ENCODE measurements at places on chromosomes 5 and 9. TPM values are rescaled to one million over a fixed set of nuclear protein-coding genes. Genes with fewer than 3 reads are reported as not detected.

Gene SNX24
- 16.0 TPM for total RNA-seq

Gene MYO10
- 5.0 TPM for total RNA-seq

Gene ADCY2
- 0.30 TPM for total RNA-seq

Gene NR3C1
- total RNA-seq: 44.9 TPM

Gene PLPP1
- 72.6 TPM for total RNA-seq

Gene SLC6A19
- total RNA-seq: not detected

Gene GPBP1
- total RNA-seq: 47.4 TPM

Gene SPRY4
- total RNA-seq: 10.2 TPM

Gene LECT2
- total RNA-seq: not detected

Gene PCDH12
- total RNA-seq: 7.6 TPM

GRCh38 chr9:87862536-87863268 lies 20.0 kb upstream of the SPATA31E1 start:
- DNase-seq: no peak

DNA sequence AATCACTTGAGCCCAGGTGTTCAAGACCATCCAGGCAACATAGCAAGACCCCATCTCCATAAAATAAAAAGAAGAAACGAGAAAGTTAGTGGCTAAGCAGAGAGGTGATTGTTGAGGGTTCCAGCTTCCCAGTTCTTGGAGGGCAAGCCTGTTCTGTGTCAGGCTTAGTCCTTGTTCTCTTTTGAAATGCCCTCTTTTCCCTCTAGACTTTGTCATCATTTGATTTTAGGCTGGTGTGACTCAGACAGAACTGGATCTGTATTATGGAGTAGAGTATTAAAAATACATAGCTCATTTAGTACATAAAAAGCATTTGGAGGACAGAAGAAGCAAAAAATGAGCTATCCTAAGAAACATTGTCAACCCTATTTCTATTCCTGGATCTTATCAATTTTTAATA lies 159.4 kb downstream of the CD180 start:
- DNase-seq: no peak

DNA sequence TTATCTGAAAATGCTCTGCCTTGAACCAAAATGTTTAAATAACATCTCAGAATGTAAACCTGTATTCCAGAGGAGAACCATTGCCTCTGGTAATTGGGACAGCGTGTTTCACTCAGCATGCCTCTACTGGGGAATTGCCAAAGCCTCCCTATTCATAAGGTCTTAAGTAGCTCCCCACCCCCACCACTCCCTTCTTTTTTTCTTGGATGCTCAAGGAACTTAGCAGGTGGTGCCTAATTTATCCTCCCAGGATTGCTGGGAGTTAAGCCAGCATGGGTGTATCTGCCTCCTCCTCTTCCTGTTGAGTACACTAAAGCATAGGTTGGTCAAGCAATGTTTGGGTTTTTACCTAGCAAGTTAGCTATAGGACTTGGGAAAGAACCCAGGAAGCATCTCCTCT lies 220.2 kb downstream of the DMAC1 start:
- DNase-seq: no peak

- no peak for DNase-seq
Observed at GRCh38 chr9:136275655-136276429, 28.1 kb downstream of the CCDC187 start.

- peak; percentile 11 for DNase-seq
Observed at GRCh38 chr5:1401536-1402138, 43.6 kb downstream of the SLC6A3 start.

DNA sequence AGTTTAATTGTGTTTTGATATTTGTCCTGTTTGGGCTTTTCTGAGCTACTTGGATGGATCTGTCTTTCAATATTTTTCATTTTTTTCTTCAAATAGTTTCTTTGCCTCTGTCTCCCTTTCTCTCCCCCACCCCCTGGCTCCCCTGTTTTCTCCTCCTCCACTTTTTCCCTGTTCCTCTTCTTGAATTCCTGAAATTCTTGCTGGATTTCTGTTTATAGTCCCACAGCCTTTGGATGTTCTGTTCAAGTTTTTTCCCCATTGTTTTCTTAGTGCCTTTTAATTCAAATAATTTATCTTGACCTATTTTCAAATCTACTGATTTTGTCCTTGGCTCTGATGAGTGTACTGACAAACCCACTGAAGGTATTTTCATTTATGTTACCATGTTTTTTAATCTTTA lies 113.0 kb downstream of the VPS13A start:
- DNase-seq: no peak

GRCh38 chr9:69334317-69334716 lies 9.3 kb downstream of the ENTREP1 start:
- DNase-seq: no peak

- no peak for DNase-seq
Observed at GRCh38 chr5:142368529-142368928, 43.7 kb upstream of the SPRY4 start.

GRCh38 chr9:14769230-14769571 lies 46.7 kb upstream of the CER1 start:
- DNase-seq: no peak

GRCh38 chr5:80239680-80240367 lies 16.0 kb downstream of the SERINC5 start:
- DNase-seq: no peak

DNA sequence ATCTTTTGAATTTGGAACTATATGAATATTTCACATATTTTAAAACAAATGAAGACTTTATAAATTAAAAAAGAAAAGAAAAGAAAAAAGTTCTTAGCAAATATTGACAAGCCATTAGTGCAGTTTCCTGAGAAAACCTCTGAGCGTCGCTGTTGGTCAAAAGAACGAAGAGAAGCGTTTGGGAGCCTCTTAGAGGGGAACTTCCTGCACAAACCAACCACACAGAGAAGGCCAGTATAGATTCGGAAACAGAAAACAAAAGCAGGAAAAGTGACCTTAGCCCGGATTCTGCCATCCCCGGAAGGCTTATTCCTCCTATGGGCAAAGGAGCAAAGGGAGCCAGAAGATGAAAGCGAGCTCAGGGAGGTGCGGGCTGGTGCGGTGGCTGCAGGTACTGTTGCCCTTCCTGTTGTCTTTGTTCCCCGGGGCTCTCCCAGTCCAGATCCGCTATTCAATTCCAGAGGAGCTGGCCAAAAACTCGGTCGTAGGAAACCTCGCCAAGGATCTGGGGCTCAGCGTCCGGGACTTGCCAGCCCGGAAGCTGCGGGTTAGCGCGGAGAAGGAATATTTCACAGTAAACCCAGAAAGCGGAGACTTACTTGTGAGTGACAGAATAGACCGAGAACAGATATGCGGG lies at the start of gene PCDHGB2:
Gene PCDHGB2, plus strand, starts transcription at position 205 of the 637 bp plus-strand sequence. Its CDS starts 142 bp downstream, at position 347.
- DNase-seq: no peak

DNA sequence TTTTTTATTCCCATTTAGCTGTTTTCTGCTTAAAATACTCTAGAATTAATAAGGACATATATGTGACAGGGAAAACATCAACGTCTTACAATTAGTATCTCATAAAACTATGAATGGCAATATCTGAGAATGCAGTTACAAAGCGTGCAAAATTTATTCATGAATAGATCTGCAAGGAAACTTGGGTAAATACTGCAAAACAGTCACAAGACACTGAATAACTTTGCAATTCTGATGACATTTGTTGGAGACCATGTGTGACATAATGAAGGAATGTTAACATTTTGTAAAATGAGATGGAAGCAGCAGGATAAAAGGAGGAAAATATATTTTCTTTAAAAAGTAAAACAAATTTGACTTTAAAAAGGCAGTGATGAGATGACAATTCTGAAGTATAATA lies 480.9 kb upstream of the SEMA6A start:
- DNase-seq: no peak

- DNase-seq: no peak
Observed at GRCh38 chr9:37370968-37371563, 51.4 kb upstream of the GRHPR start.

DNA sequence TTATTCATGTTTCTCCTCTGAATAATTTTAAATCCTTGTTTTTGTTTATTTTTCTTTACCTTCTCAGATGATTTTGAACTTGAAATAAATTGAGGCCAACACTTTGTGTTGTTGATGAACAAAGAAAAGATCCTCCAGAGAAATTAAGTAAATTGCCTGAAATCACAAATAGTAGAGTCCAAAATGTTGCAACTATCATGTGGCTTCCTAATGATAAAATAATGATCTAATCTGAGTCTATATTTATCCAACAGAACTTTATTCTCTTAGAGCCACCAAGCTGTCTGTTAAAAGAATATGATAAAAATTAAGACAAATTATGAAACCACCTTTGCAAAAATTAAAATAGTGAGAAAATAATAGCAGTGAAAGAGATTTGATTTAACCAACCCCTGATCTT lies 132.2 kb upstream of the SPEF2 start:
- DNase-seq: no peak

DNA sequence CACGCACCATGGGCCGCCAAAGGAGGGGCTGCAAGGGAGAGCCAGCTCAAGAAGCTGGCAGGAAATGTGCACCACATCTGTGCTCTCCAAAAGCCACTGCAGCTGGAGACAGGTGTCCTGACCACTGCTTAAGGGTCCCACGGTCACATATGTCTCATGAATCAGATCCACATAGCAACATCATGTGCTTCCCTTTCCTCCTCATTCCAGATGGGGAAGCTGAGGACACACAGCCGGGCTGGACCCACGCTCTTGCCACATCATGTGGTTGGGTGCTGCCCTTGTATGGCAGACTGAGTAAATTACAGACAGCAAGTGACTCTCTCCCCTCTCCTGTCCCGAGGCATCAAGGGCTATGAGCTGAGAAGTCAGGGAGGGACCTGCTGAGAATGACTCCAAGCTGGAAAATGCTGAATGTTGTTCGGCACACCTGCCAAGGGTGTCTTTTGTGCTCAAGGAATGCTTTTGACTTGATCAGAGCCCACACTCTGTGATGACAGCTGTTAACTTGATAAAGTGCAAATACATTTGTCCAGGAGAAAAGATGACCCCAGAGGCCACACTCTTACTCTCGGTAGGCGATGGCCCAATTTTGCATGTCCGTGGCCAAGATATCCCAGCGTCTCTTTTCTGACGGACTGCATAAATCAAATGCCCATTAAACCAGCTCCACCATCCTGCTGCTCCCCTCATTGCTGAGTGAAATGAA lies 58.2 kb downstream of the NSUN2 start:
- no peak for DNase-seq

DNA sequence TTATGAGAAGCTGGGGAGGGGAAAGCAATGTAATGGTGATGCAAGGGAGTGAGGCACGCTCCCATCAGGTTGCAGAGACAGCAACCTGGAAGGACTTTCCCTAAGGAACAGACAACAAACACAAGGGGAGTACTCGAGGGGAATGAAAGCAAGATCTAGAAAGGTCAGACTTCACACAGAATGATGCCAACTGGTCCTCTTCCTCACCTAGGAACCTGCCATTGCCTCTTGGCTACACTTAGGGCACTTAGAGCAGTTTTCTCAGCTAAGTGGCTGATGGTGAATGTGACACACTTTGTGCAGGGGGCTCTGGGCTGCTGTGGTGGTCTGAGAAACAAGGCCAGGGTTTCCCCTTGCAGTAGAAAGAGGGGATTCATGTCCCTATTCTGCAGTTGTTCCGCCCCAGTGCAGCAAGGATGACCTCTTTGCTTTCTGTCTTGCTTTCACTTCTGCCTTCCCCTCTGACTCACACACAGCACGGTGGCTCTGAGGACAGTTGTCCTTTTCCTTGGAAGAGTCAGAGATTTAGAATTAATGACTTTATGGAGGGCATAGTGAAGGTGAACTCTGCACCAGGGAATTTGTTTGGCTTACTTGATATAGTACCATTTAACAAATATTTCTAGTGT lies 394.0 kb upstream of the KLF4 start:
- DNase-seq: no peak

DNA sequence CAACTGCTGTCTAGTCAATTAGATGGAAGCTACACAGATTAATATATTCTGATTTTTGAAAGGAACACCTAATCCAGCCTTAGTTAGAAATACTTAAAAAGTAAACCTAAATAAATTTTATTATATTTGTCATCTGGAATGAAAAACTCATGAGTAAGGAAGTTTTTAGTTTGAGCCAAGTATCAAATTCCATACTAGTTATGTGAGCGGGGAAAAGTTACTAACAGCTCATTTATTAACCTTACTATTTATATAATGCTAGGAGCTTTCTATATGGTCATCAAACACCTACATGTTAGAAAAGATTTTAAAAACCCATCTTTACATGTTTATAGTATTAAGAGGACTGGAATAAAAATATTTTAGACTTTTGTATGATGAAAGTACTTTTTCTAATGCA lies 41.6 kb upstream of the POU5F2 start:
- no peak for DNase-seq

DNA sequence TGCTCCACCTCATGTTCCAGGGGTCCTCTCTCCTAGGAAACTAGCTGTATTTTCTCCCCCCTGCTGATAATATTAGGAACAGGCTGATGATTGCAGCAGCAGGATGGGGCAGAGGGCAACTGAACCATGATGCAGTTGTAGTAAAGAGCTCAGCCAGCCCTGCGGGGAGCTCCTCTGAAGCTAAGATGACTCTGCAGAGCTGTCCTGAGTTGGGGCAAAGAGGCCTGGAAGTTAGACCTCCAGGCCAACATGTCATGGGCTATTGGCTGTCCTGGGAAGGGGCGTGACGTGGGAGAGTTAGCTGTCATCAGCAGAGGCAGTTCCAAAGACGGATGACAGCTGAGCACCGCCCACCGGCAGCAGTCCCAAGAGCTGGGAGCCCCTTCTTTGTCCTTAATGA lies 6.6 kb upstream of the FBP1 start:
- no peak for DNase-seq

DNA sequence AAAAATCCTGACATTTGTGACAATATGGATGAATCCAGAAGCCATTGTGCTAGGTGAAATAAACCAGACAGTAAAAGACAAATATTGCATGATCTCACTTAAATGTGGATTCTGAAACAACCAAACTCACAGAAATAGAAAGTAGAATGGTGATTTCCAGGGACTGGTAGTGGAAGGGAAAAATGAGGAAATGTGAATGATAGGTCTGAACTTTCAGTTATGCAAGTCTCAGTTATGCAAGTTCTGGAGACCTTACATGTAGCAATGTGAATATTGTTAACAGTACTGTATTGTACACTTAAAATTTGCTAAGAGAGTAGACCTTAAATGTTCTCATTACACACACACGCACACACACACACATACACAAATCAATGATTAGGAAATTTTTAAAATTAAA lies 84.9 kb downstream of the SLCO4C1 start:
- no peak for DNase-seq

GRCh38 chr5:74103131-74104023 lies 477.4 kb downstream of the ARHGEF28 start:
- no peak for DNase-seq

DNA sequence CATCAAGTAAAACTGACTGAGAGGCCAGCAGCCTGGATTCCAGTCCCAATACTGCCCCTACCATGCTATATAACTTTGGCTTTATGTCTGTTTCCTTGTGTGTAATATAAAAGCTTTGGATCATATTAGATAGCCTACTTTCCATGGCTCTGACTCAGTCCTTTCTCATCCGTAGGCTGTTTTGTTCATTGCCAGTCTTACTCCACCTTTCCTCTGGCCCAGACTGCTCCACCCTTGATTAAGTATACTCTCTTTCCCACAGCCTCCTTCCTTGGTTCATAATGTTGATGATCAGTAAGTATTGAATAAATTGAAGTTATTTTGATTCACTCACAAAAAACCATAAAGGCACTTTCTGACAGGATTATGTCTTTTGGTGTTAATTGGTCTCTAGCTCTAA lies 1.5 kb upstream of the MRPS30 start:
- DNase-seq: no peak
